Transverse colon (tissue), 4 donors: ENCODE measurements at places on chromosomes 2 and 18. TPM values are rescaled to one million over a fixed set of nuclear protein-coding genes. Genes with fewer than 3 reads are reported as not detected.
A peak's percentile ranks its signal among the peaks of the same experiment; 100 is the strongest.

The TMEM247 gene
- total RNA-seq: not detected

GRCh38 chr2:165778653-165779451 is 15.2 kb downstream of the GALNT3 start:
- H3K27ac ChIP-seq: no peak overlapping the region
- no peak for DNase-seq
- no peak overlapping the region for H3K4me3 ChIP-seq
- H3K4me1 ChIP-seq: peaks cover 16% of the 10 kb centered on the region
- H3K27me3 ChIP-seq: no peaks in the 10 kb centered on the region

GRCh38 chr2:220586980-220587530 is 959.6 kb downstream of the SLC4A3 start:
- H3K27ac ChIP-seq: no peak overlapping the region
- no peak for DNase-seq
- no peaks in the 10 kb centered on the region for H3K36me3 ChIP-seq
- no peaks in the 10 kb centered on the region for H3K4me1 ChIP-seq
- H3K4me3 ChIP-seq: no peak overlapping the region
- no peaks in the 10 kb centered on the region for H3K27me3 ChIP-seq

- no peaks in the 10 kb centered on the region for H3K36me3 ChIP-seq
- H3K4me3 ChIP-seq: no peak overlapping the region
- no peak overlapping the region for H3K27ac ChIP-seq
- H3K27me3 ChIP-seq: no peaks in the 10 kb centered on the region
- no peak for DNase-seq
These were observed 644 bp downstream of the ABCG5 start for GRCh38 chr2:43837831-43838559.

- H3K4me1 ChIP-seq: peaks cover 19% of the 10 kb centered on the region
- H3K36me3 ChIP-seq: no peaks in the 10 kb centered on the region
- peak; percentile 91 for DNase-seq
- peak within 1 kb of the TSS; percentile 95 for H3K4me3 ChIP-seq
These were observed at the start of the genes ASB3 and ERLEC1 for GRCh38 chr2:53786705-53787613. ASB3 (minus strand) TSS chr2:53786953; CDS start chr2:53765572, 21,381 bp downstream. ERLEC1 (plus strand) TSS chr2:53787044; CDS start chr2:53787211, 167 bp downstream.

GRCh38 chr2:130355172-130355577 is 681 bp upstream of the PTPN18 start:
- no peaks in the 10 kb centered on the region for H3K27me3 ChIP-seq
- H3K27ac ChIP-seq: peak overlapping the region; percentile 88
- H3K4me3 ChIP-seq: peak overlapping the region; percentile 75
- peaks cover 7% of the 10 kb centered on the region for H3K4me1 ChIP-seq
- peak; percentile 37 for DNase-seq

DNA sequence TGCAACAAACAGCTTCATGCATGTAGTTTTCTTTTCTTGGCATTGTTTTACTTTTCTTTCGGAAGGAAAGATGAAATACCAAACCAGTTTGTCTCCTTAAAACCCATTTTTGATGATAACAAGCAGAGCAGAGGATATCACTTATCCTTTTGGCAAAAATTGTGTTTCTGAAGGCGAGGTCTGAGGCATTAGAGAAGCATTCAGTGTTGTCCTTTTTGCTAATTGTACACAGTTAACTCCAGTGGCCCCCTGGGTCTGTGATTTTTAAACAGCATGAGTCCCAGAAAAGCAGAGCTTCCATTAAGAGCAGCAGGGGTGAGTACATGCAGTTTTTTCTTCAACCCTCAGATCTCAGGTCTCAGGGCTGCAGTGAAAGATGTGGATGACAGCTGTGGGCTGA is 41.3 kb downstream of the TTC39C start:
- H3K27me3 ChIP-seq: no peaks in the 10 kb centered on the region
- no peak overlapping the region for H3K27ac ChIP-seq
- DNase-seq: no peak
- no peaks in the 10 kb centered on the region for H3K36me3 ChIP-seq
